Hippocampal formation (tissue), 2 donors: ENCODE measurements at places on chromosomes 2 and 18.

GRCh38 chr18:5415031-5415430, 119.5 kb upstream of the ZBTB14 start:
- DNase-seq, result no peak

- DNase-seq, result no peak
Observed at GRCh38 chr2:57701391-57701791, 345.2 kb upstream of the VRK2 start.

DNA sequence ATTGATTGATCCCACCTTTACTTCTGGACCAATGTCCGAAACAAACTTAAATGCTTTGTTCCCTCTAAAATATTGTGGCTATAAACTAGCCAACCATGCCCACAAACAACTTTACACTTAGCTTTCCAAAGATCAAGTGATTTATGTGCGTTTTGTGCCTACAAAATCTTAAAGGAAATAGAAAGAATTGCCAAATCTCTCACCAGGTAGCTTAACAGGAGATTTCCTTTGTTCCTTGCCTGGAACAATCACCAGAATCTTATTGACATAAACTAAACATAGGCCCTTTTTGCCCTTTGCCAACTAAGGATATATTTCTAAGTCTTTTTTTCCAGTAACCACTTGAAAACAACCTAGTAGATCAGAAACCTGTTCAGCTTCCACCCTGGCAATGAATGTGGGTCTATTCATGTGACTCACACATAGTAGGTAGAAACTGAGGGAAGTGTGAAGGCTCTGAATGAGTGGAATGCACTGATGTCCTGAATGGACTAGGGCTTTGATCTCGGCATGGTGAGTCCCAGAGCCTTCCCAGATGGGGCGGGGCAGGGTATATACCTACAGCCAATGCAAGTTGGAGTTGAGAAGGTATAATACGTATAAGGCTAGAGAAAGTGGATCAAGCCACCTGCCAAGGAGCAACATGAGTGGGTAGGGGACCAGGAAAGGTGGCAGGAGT, 94.6 kb upstream of the PPP1CB start:
- no peak for DNase-seq

- DNase-seq, result no peak
Observed at GRCh38 chr2:239192456-239192855, 208.4 kb downstream of the HDAC4 start.

GRCh38 chr2:132873738-132874137, 203.7 kb upstream of the LYPD1 start:
- no peak for DNase-seq

GRCh38 chr2:108329771-108330170, 41.1 kb downstream of the SULT1C2 start:
- DNase-seq, result no peak

- no peak for DNase-seq
Observed at GRCh38 chr2:194566907-194567660, 1089.9 kb upstream of the SLC39A10 start.

DNA sequence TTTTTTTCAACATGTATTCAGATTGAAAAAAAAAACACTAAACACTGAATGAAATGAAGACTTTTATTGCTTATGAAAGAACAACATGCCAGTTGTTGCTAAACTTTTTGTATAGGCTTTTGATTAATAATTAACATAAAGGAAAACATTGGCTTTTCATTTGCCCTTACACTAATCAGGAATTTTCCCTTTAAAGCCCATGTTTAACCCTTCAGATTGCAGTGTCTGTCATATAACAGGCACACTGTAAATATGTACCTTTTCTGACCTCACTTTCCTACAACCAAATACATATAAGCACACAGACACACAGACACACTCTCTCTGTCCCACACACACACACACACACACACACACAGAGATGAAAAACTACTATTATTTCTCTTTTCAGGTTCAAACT, 84.4 kb downstream of the MAP2 start:
- DNase-seq, result no peak

- DNase-seq, result no peak
Observed at GRCh38 chr2:134287323-134287722, 33.5 kb downstream of the MGAT5 start.

DNA sequence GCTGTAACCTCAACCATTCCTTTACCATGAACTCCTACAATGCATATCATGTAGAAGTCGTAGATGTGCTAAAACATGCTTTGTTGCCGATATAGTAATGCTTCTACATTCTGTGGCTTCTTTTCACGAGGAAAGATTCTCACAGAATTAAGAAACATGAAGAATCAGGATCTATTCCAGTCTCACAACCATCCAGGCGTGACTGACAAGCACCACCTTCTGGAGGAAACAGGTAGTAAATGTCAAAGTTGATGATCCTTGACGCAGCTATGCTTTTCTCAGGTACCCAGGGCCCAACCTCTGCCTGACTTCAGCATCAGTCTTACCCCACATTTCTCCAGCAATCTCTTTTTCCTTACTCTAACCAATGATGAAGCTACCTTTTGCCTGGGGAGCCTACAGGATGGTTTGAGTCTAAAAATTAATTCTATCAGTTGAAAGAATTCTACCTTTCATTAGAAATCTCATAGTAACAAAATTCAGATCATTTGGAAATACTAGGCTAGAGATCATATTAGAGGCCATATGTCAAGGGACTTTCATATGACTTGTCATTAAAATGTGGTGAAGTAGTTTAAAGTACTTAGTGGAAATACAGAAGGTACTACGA, 123.3 kb upstream of the RND3 start:
- no peak for DNase-seq

DNA sequence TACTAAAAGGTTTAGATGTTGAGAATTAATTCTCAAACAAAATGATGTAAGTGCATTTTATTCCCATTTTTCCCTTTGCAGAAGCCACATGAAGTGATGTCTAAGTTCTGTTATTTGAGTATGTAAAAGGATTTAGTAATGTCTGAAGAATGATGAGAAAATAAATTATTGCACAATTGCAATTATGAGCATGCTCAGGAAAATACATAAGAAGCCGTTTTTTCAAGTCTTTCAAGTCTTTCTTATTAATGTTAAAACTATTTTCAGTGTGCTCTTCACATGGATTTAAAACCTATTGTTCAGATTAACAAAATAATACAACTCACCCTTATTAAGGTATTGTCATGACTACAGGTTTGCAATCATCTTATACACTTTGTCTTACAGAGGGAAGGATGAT, 331.4 kb upstream of the NETO1 start:
- DNase-seq, result no peak

GRCh38 chr2:176985871-176986270, 226.7 kb upstream of the HNRNPA3 start:
- DNase-seq, result no peak
